ENCODE measurements at places on chromosomes 12 and 14. TPM values are rescaled to one million over a fixed set of nuclear protein-coding genes. Genes with fewer than 3 reads are reported as not detected.

Gene ZNF410
- total RNA-seq: 56.1 TPM

Gene PLD4
- total RNA-seq: not detected

Gene DBX2
- total RNA-seq: not detected

Gene IAPP
- not detected for total RNA-seq

DNA sequence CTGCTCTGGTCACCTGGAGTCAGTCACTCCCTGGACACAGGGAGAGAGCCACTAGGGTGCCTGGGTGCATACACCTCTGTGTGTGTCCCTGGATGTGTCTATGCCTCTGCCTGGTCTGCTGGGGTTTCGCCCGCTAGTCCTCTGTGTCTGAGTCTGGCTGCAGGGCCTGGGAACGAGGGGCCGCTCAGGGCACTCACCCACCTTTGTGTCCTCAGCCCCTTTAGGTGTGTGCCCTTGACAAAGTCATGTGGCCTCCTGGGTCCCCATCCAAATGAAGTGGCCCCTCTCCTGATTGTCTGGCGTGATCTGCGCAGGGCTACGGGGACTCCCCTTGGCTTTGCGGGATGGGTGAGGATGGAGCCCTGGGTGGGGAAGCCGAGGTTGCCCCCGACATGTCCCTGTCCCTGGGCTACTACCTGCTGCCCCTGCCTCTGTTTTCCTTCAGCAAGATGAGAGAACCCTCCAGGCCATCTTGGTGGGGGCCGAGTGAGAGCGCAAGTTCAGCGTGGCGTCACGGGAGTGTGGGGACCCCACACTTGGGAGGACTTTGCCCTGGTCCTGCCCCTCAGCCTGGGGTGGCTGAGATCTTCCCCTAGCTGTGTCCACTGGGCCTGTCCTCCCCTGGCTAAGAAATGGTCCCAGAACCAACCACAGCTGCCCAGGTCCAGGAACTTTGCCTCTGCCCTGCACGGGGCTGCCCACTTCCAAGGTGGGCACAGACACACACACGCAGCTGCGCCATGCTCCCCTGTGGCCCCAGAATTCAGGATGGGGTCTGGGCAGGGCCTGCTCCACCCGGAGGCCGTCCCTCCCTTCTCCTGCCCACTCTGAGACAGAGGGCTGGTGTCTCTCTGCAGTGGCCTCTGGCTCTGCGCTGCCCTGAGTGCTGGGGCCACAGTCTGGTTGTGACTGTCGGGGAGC, 2.7 kb upstream of the AHNAK2 start:
- H3K27me3 ChIP-seq: peaks cover 26% of the 10 kb centered on the region
- DNase-seq: no peak
- H3K4me1 ChIP-seq: peaks cover 11% of the 10 kb centered on the region
- no peaks in the 10 kb centered on the region for H3K36me3 ChIP-seq
- no peak overlapping the region for H3K4me3 ChIP-seq

DNA sequence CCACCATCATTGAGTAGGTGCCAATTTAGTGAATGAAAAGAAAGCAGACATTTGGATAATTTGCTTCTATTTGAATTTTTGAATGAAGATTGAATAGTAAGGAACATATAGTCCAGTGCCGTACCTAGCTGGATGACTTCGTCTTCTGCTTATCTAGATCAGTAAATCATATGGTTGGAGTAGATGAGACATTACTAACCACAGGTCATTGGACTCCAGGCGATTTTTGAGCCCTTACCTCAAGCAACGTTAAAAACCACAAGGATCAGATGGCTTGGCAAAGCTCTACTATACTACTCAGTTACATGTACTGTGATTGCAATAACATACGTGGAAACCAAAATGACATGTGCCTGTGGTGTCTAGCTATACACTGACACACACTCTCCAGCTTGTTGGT, 1.7 kb upstream of the SPATS2 start:
- no peak for DNase-seq
- peaks cover 27% of the 10 kb centered on the region for H3K4me1 ChIP-seq
- no peaks in the 10 kb centered on the region for H3K36me3 ChIP-seq
- peaks cover 2% of the 10 kb centered on the region for H3K27me3 ChIP-seq

DNA sequence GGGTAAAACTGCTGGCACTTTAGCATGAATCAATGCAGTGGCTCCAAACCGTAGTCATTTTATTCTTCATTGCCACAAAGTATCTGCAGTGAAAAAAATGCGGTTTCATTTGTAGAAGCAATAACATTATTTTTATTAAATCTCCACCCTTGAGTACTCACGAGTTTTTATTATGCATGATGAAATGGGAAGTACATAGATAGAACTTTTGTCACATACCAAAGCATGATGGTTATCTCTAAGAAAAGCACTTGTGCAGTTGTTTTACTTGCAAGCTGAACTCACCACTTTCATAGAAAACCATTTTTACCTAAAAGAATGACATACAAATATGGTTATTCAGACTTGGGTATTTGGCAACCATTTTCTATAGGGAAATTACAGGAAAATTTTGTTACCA, 90.3 kb downstream of the PELI2 start:
- no peaks in the 10 kb centered on the region for H3K27me3 ChIP-seq
- no peak overlapping the region for H3K27ac ChIP-seq
- no peaks in the 10 kb centered on the region for H3K36me3 ChIP-seq
- H3K4me1 ChIP-seq: no peaks in the 10 kb centered on the region

DNA sequence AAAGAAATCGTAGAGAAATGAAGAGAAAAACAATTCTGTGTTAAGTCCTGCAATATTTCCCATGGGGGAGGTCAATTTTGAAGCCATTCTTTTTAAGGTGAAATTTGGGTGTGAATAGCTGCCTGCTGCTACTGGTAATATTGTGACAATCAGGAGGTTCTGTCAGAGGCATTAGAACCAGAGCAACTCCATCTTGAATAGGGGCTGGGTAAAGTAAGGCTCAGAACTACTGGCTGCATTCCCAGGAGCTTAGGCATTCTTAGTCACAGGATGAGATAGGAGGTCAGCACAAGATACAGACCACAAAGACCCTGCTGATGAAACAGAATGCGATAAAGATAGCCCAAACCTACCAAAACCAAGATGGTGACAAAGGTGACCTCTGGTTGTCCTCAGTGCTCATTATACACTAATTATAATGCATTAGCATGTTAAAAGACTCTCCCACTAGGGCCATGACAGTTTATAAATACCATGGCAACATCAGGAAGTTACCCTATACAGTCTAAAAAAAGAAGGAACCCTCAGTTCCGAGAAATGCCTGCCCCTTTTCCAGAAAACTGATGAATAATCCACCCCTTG, 24.8 kb upstream of the MTHFD1 start:
- H3K36me3 ChIP-seq: no peaks in the 10 kb centered on the region
- H3K4me3 ChIP-seq: no peak overlapping the region
- H3K4me1 ChIP-seq: no peaks in the 10 kb centered on the region
- no peaks in the 10 kb centered on the region for H3K27me3 ChIP-seq

DNA sequence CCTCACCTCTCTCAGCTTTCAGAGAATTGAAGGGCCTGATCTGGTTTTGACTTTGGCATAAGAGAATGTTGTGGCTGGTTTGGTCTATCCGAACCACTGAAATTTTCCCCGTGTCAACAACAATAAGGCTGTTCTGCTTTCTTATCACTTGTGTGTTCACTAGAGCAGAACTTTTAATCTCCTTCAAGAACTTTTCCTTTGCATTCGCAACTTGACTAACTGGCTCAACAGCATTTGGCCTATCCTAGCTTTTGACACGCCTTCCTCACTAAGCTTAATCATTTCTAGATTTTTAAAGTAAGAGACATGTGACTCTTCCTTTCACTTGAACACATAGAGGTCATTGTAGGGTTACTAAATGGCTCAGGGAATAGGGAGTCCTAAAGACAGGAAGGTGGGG, 25.9 kb upstream of the EDDM3A start:
- no peaks in the 10 kb centered on the region for H3K36me3 ChIP-seq
- DNase-seq: no peak
- H3K4me3 ChIP-seq: no peak overlapping the region

DNA sequence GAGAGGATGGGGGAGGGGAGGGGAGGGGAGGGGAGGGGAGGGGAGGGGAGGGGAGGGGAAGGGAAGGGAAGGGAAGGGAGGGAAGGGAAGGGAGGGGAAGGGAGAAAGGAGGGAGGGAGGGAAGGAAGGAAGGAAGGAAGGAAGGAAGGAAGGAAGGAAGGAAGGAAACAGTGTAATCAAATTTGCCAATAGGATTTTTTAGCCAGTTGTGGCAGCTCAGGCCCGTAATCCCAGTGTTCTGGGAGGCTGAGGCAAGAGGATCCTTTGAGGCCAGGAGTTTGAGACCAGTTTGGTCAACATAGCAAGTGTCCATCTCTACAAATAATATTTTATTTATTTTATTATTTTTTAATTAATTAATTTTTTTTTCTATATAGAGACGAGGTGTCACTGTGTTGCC, 19.4 kb downstream of the AICDA start:
- peaks cover 10% of the 10 kb centered on the region for H3K4me1 ChIP-seq
- no peaks in the 10 kb centered on the region for H3K36me3 ChIP-seq
- no peak overlapping the region for H3K27ac ChIP-seq
- no peak for DNase-seq
- no peaks in the 10 kb centered on the region for H3K27me3 ChIP-seq
- H3K4me3 ChIP-seq: no peak overlapping the region

GRCh38 chr12:57429473-57430111, 1.3 kb downstream of the R3HDM2 start:
- H3K4me1 ChIP-seq: peaks cover 37% of the 10 kb centered on the region
- peak overlapping the region; percentile 98 for H3K4me3 ChIP-seq
- DNase-seq: no peak
- peak overlapping the region; percentile 100 for H3K27ac ChIP-seq
- no peaks in the 10 kb centered on the region for H3K27me3 ChIP-seq
- H3K36me3 ChIP-seq: peaks cover 10% of the 10 kb centered on the region

Data from activated CD8-positive, alpha-beta T cell treated with anti-CD3 and anti-CD28 coated beads for 36 hours (primary cell).